ENCODE measurements at places on chromosomes 1 and 21.

DNA sequence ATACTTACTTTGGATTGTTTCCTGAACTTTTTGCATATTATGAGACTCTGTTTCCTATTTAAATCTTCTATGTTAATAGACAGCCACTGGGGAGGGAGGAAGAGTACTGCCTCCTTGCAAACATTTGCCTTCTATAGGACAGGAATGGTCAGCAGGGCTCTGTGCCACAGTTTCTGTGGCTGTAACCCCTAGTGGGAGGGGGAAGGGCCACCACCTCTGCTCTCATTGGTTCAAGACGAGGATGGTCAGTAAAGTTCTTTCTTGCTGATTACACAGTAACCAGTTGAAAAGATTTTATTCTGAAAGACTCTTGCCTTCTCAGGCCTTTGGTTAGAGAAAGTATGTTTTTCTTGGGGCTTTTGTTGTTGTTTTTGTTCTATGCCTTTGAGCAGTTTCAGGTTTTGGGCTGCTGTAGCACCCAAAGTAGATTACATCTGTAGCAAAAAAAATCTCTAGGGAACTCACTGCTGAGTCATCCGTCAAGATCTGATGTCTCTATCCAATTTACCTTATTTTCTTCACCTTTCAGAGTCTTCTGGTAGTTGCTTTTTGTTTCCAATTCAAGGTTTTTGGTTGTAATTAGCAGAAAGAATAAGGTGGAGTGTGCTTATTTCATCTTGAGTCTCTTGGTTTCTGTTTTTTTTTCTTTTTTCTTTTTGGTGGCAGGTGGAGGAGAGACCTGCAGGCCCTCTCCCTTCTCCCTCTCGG lies 23.1 kb downstream of the SLC35A3 start:
- no peak for DNase-seq

DNA sequence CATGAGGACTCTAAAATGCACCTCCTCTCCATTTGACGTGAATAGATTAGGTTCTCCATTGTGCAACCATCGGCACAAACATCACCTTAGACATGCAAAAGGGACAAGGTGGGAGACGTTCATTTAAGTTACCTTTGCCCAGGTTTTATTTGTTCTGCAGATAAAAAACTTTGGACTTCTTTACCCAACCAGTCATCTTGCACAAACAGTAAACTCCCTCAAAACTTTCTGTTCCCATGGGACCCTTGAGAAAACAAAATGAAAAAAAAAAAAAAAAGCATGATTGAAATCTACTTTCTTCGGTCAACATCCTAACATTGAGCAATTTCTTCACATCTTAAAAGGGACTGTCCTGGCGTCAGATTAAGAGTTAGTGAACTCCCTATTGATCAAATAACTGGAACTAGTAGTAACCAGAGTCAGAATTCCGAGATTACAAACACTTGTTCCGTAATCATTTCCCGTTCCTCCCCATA lies 31.4 kb upstream of the PROX1 start:
- no peak for DNase-seq

- no peak for DNase-seq
These were observed 97.4 kb downstream of the PATJ start for GRCh38 chr1:61839679-61840078.

- DNase-seq, result no peak
These were observed 1.3 kb upstream of the FGGY start for GRCh38 chr1:59295618-59296017.

- DNase-seq, result no peak
These were observed 831 bp downstream of the TMEM52 start for GRCh38 chr1:1917995-1918900.

GRCh38 chr1:57079454-57080157 lies 113.8 kb upstream of the C8B start:
- DNase-seq, result no peak

GRCh38 chr1:58391056-58391455 lies 155.5 kb downstream of the OMA1 start:
- no peak for DNase-seq

DNA sequence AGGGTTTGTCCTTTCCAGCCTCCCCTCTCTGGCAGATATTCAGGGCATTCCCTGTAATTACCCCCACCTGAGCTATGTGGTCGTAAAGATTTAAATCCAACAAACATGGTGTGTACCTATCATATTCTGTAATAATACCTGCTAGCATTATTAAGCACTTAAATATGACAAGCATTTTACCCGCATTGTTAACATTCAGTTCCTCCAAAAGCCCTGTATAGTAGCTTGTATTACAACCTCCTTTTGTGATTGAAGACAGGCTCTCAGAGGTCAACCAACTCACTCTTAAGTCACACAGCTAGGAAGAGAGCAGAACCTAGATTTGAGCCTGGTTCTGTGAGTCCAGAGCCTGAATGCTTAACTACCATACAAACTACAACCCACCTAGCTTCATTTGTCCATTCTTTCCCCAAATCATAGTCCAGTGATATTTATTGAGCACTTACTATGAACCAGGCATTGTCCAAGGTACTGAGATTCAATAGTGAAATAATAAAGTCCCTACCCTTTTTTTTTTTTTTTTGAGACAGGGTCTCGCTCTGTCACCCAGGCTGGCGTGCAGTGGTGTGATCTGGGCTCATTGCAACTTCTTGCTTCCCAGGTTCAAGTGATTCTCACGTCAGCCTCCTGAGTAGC lies 13.8 kb upstream of the KDM4A start:
- DNase-seq, result no peak

GRCh38 chr1:14553711-14554110 lies 44.8 kb upstream of the KAZN start:
- DNase-seq, result no peak

- DNase-seq, result no peak
These were observed 88.8 kb downstream of the SYT2 start for GRCh38 chr1:202621446-202621845.

- no peak for DNase-seq
These were observed 108.0 kb upstream of the DPYD start for GRCh38 chr1:98028800-98029199.
